ENCODE measurements at places on chromosomes 2 and 18.

GRCh38 chr18:61554117-61554776, 221.0 kb downstream of the CDH20 start:
- DNase-seq = peak; percentile 8

- no peak for DNase-seq
These were observed 154.6 kb downstream of the WDSUB1 start for GRCh38 chr2:159131914-159132281.

DNA sequence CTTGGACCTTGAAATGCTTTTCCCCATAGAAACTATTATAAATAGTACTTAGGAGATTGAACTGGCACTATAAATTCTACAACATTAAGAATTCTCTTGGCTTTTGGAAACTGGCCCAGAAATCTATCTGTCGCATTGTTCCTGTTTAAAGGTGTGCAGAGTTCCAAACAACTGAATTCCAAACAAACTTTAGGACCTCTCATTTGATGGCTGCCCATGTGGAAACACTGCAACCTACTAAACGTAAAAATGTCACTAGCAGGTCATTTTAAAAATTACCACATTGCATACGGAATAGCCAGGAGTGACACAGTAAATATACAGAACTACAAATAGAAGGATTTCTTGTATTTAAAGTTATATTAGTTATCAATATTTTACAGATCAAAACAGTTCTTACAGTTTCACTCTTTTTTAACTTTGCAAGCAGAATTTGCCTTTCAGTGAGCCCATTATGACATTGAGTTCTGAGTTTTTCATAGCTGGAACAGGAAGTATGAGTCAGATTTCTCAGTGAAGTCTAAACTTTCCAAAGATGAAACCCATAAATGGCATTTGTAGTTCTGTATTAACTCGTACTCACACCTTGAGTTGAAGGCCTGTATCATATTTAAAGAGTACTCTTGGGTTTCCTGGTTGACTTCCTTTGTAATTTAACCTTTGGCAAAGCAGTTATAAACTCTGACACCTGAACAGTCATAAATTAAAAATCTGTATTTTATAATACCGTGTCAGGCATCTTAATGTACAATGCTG, 142.3 kb upstream of the BOD1L2 start:
- peak; percentile 72 for DNase-seq

- DNase-seq = no peak
These were observed 13.6 kb downstream of the ABCG5 start for GRCh38 chr2:43824951-43825493.

DNA sequence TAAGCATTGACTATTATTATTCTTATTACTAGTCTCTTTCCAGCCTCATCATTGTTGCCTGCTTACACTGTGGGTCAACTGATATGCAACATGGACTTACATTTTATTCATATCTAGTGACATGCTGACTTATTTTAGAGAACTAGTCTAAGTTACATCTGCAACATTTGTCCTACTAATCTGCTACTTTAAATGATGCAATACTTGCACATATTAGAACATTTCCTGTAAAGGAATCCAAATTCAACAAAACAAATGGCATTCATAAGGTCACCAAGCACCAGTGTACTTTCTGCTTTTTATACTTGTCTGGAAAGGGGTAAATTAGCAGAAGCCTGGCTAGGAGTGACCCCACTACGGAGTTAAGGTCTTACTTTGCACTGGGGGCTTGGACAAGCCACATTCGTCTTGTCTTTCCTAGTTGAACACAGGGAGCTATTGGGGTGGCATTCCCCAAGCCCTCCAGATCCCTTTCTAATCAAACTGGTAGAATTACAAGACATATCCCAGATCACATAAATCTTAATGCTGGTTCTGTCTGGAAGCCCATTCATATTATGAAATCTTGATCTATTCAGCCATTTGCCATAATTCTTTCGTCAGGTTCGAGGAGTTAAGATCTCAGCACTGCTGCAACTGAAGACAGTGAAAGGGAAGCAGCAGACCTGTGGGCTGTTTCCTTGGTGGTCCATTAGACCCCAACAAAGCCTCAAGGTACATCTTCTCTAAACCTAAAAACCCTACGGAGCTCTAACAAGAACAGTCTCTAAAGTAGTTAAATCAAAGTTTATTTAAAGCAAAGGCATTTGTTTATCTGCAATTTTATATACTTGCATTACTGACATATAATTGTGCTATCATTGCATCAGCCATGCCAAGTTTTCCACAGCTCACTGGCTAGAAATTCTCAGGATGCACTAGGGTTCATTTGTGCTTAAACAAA, 49.9 kb upstream of the RTN4 start:
- DNase-seq = peak; percentile 85

- DNase-seq = no peak
These were observed 47.0 kb downstream of the INHBB start for GRCh38 chr2:120392923-120393322.

DNA sequence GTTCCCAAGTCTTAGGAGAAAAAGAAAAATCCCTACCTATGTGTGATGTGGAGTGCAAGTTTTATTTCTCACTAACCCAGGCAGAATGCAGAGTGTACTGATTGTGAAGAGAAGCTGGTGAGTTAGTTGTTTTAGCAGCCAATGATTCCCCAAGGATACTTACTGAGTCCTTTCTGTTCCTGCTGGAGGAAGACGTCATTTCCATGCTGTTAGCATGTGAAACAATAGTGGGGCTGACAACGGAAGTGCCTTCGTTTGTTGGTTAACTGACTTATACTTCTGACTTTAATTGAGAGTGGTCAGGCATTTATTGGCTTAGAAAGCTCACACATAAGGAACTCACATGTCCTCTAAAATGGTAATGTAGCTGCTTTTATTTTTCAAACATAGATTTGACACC, 180.6 kb downstream of the MC4R start:
- no peak for DNase-seq

GRCh38 chr18:10560452-10561045, 34.7 kb downstream of the NAPG start:
- peak; percentile 54 for DNase-seq

DNA sequence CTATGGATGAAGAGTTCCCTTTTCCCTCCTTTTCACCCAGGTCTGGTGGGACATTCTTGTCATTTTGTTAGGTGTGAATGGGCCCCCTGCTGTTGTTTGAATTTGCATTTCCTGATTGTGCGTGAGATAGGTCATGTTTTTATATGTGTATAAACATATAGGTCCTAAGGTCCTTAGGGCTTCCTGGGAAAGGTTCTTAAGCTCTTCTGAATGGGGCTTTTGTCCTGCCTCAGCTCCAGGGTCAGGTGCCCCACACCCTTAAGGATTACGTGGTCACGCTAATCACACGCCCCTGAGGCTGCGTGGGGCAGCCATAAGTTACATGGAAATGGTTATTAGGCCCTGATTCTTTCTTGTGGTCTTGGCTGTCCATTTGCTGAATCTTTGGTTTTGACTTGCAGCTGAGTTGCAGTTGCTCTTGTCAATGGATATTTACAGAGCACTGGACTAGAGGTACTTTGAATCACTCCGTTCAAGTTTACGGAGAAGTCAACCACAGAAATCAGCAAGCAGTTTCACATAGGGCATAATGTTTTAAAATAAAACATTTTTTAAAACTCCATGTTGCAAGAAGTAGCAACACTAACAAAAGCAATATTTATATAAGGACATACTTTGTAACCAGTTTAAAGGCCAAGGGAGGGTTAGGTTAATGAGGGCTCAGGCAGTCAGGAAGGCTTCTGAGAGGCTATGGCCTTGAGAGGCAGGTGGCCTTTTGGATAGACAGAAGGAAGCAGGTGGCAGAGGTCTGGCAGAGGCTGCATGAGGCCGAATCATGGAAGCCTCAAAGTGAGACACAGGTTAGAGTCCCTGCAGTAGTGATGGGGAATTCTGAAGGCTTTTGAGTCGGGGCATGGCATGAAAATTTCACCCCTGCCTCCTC, 24.2 kb downstream of the LIPG start:
- DNase-seq = no peak

DNA sequence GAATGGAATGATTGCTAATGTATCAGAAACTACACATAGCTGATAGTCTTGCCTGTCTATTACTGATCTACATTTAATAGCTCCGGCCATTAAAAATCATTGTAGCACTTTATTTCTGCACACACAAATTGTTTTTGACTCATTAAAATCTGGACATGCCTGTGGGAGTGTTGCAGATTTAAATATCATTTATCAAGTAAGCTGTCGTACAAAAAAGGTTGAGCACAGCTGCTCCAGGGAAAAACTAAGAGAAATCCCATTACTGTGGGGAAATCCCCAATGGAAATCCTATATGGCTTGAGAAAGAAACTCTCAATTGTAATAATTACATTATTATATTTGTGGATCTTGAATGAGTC, 99.6 kb upstream of the CERS6 start:
- DNase-seq = no peak

GRCh38 chr2:151766437-151767153, 32.3 kb upstream of the NEB start:
- DNase-seq = no peak

DNA sequence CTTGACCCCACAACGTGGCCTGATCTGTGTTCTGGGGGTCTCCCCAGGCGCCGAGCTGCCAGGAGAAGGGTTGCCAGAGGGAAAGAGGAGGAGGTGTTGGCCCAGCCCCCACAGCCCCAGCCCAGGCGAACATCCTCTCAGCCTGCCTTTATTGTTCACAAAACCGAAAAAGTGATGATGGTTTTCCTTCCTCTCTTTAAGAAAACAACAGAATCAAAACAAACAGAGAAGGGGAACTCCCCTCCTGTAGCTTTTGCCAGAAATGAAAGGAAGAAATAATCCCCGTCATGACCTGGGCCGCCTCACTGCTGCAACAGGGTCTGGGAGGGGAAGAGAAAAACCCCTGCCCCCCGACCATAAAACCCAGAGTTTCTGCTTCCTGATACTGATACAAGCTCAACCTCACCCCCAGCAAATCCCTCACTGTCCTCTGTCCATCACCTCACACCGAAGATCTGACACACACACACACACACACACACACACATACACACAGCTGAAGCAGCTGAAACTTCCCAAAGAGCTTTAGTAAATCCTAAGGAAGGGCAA, 52.0 kb downstream of the ZFP36L2 start:
- peak; percentile 86 for DNase-seq

DNA sequence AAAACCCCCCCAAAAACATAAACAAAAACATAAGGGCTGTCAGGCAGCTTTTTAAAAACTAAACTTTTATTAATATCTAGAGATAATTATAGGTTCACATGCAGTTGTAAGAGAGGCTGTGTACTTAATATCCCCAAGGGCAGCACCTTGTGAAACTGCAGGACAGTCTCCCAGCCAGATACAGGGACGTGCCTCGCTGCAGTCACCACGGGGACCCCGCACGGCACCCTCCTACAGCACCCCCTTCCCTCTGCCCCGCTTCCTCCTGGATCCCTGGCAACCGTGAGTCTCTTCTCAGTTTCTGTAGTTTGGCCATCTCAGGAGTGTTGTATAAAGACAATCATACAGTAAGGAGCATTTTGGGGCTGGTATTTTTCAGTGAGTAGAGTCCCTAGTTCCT, 6.8 kb upstream of the COLEC11 start:
- no peak for DNase-seq

- no peak for DNase-seq
These were observed 21.8 kb upstream of the RGPD4 start for GRCh38 chr2:107804608-107805498.

DNA sequence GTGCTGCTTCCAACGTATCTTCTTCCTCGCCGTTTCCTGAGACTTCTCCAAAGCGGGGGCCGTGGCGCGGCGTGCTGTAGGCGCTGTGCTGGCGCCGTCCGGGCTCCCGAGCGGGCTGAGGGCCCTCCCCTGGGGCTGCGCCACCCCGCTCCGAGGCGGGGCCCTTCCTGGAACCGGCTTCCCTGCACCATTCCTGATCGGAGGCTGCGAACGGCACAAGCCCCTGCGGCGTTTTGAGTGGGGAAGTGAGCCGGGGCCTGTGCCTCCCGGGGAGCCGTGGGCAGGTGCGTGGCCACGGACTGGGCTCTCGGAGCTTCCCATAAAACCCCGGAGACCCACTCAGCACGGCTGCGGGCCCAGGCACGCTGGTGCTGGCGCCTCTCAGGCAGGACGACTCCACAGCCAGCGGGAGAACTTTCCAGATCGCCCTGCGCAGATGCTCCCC, 74.7 kb downstream of the PSMG2 start:
- no peak for DNase-seq

- DNase-seq = no peak
These were observed 125.2 kb upstream of the ARL5A start for GRCh38 chr2:151953467-151953866.

GRCh38 chr2:26805241-26805676, 19.4 kb downstream of the CENPA start:
- no peak for DNase-seq

DNA sequence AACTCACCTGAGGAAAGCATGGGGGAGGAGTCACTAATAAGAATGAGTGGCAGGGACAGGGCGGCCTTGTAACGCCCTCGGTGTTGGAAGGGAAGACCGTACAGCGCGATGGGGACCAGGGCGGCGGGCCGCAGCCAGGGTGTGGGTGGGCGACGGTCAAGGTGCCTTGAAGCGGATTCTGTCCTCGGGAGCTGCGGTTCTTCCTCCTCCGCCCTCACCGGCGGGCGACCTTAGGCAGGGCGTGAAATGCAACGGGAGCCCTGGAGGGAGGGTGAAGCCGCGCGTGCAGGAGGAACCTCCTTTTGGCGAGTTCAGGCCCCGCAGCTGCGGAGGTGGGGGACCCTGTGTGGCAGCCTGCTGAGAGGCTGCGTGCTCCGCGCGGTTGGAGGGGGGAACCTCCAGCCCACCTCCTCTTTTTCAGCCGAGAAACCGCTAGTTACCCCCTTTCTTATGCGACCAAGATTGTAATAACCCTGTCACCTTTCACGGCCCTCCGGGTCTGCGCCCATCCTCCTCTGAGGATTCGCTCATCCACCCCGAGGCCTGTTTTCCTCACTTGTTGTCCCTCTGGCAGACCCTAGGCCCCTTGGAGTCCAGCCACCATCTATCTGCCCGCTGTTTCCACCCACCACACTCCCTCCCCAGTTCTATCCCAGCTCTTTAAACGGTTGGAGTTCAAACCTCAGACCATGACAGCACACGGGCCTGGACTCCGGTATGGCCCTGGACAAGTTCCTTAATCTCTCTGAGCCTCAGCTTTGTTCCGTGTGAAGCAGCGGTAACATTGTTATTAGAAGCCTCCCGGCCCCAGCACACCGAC, 823 bp upstream of the RNU2-63P start:
- DNase-seq = peak; percentile 11

DNA sequence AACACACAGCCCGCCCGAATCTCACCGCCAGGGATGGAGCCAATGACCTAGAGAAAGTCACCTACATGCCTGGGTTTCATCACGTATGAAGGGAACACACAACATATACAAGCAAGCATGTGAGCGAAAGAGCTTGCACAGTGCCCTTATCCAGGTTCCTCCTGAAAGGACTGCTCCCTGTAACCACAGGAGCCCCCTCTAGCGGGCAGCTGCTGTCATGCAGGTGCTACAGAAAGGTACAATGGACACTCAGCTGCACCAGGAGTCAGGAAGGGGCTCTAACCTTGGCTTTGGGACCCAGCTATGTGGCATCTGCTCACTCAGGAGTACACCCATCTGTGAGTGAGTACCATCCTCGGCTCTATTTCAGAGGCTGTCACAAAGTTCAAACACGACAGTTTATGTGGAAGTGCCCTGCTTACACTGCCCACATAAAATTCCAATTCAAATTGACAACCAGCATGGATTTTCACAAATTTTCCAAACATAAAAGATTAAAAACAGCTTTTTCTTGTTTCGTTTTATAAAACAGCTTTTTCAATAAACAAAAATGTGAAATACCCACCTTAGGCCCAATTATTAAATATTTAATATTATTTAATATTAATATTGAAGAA, 3.5 kb downstream of the NDUFA10 start:
- peak; percentile 59 for DNase-seq

- DNase-seq = no peak
These were observed 117.6 kb upstream of the TTN start for GRCh38 chr2:178924817-178925216.

GRCh38 chr2:120704696-120705095, 31.0 kb upstream of the GLI2 start:
- no peak for DNase-seq

All from inflammatory macrophage treated with lipopolysaccharide for 4 hours (primary cell).